Bronchus fibroblast of lung (primary cell): ENCODE measurements at places on chromosomes 6 and 20. TPM values are rescaled to one million over a fixed set of nuclear protein-coding genes. Genes with fewer than 3 reads are reported as not detected.

The OTOR gene
- total RNA-seq: not detected in 2 replicates

The CLDN20 gene
- not detected in 2 replicates for total RNA-seq

The RCAN2 gene
- total RNA-seq: 1.5 and 2.0 TPM in 2 replicates

The TGM3 gene
- not detected in 2 replicates for total RNA-seq
